Aorta (tissue), 5 donors: ENCODE measurements at places on chromosomes 3 and 15.

GRCh38 chr3:141044695-141045641 is 6.2 kb upstream of the SPSB4 start:
- no peaks in the 10 kb centered on the region for H3K36me3 ChIP-seq
- H3K4me3 ChIP-seq = no peak overlapping the region
- H3K27me3 ChIP-seq = no peaks in the 10 kb centered on the region
- H3K4me1 ChIP-seq = no peaks in the 10 kb centered on the region
- no peak overlapping the region for H3K27ac ChIP-seq
- DNase-seq = no peak

- H3K27ac ChIP-seq = no peak overlapping the region
- H3K27me3 ChIP-seq = no peaks in the 10 kb centered on the region
- no peak for DNase-seq
Observed at GRCh38 chr3:27500035-27500434, 15.9 kb upstream of the SLC4A7 start.

DNA sequence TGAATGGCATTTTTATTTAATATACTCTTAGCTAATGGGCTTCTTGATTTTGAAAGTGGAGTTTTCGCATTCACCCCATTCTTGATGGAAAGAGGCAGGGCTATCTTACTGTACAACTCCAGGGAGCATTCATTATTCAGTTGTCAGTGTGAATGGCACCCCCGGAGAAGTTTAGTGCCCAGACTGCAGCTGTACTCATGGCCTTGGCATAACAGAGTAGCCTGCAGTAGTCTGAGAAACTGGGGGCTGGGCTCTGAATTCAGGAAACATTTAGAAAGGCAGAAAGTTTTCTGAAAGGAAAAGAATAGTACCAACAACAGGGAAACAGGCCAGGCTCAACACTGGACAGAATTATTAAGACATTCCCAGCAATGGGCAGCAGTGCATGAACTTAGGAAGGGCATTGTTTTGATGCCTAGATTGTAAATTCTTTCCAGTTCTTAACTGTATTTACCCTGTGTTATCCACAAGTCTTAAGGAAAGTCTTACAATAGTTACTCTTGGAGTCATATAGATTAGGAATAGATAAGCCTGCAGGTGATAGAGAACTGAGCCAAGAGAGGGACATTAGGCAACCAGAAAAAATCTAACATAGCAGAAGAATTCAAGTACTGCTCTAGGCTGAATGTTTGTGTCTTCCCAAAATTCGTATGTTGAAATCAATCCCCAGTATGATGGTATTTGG is 44.4 kb downstream of the TIPARP start:
- no peak overlapping the region for H3K27ac ChIP-seq
- no peaks in the 10 kb centered on the region for H3K4me1 ChIP-seq
- no peaks in the 10 kb centered on the region for H3K27me3 ChIP-seq
- H3K36me3 ChIP-seq = no peaks in the 10 kb centered on the region
- DNase-seq = no peak

GRCh38 chr3:106877627-106878026 is 499.6 kb upstream of the CCDC54 start:
- H3K36me3 ChIP-seq = no peaks in the 10 kb centered on the region
- DNase-seq = no peak
- H3K27ac ChIP-seq = no peak overlapping the region
- no peak overlapping the region for H3K4me3 ChIP-seq
- no peaks in the 10 kb centered on the region for H3K4me1 ChIP-seq

GRCh38 chr15:42282926-42283325 is 9.7 kb upstream of the TMEM87A start:
- H3K36me3 ChIP-seq = no peaks in the 10 kb centered on the region
- DNase-seq = no peak
- no peaks in the 10 kb centered on the region for H3K27me3 ChIP-seq
- H3K4me1 ChIP-seq = no peaks in the 10 kb centered on the region

DNA sequence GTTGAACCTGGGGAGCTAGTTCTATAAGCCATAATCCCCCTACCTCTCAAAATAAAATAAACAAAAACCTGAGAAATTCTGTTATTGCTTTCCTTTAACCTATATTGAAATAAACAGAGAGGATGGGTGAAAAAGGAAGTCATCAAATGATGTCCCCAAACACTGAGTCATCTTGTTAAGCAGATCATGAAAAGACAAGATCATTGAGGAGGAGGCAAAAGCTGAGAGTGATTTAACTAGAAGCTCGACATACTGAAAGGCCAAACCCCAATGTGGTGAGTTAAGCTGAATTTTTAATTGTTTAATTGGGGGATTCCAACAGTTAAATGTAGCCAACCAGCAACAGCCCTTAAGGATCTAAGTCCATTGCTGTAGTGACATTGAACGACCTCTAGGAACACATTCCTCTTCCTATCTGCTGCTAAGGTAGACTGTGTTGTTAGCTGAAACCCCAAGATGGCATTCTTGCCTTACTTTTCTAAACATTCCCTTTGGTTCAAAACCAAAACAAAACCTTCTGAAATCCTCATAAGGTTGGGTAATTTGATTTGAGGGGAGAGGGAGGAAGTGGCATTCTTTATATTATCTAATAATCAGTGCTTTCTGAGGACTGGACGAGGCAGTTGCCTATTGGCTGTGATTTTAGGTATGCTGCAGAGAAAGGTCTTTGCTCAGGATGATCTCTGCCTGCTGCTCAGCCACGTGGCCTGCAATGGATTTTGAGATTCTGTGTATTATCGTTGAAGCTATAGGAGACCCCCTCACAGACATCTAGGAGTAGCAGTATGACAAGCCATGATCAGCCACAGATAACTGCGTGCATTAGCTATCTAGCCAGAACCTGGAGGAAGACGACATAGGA is 62.7 kb upstream of the BNIP2 start:
- no peak for DNase-seq
- H3K36me3 ChIP-seq = no peaks in the 10 kb centered on the region
- H3K4me3 ChIP-seq = no peak overlapping the region
- H3K4me1 ChIP-seq = no peaks in the 10 kb centered on the region

- no peaks in the 10 kb centered on the region for H3K36me3 ChIP-seq
- H3K4me3 ChIP-seq = no peak overlapping the region
- DNase-seq = no peak
- no peak overlapping the region for H3K27ac ChIP-seq
- no peaks in the 10 kb centered on the region for H3K27me3 ChIP-seq
Observed at GRCh38 chr3:170811515-170811914, 58.5 kb downstream of the RPL22L1 start.

DNA sequence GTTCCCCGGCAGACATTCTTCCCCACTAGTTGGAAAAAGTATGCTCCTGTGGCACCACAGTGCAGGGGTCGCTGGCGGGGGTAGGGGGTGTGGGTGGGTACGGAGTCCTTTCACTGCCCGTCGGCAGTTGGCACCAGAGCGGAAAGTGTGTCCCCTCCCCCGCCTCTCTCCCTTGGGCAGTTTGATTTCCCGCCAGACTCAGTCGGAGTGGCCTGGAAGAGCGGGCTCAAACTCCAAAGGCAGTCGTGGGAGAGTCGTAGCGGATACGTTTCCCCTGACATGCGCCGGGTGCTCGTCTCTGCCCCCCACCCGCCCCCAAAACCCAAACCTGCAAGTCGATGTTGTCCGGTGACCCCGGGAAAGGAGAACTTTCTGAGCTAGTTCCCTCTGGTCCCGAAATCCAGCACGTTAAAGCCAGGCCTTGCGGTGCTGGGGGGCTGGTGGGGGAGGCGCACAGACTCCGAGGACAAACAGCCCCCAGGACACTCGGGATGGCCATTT is 4.4 kb upstream of the FOXB1 start:
- DNase-seq = no peak
- no peaks in the 10 kb centered on the region for H3K4me1 ChIP-seq
- H3K27me3 ChIP-seq = peaks cover 2% of the 10 kb centered on the region
- no peak overlapping the region for H3K4me3 ChIP-seq
- H3K27ac ChIP-seq = no peak overlapping the region

GRCh38 chr15:73851689-73852088 is 21.7 kb upstream of the TBC1D21 start:
- H3K27ac ChIP-seq = no peak overlapping the region
- DNase-seq = no peak
- no peaks in the 10 kb centered on the region for H3K27me3 ChIP-seq
- no peaks in the 10 kb centered on the region for H3K4me1 ChIP-seq
- H3K36me3 ChIP-seq = no peaks in the 10 kb centered on the region
- H3K4me3 ChIP-seq = no peak overlapping the region

GRCh38 chr15:38861108-38861507 is 296.5 kb upstream of the RASGRP1 start:
- H3K27me3 ChIP-seq = no peaks in the 10 kb centered on the region
- H3K27ac ChIP-seq = no peak overlapping the region
- H3K4me1 ChIP-seq = no peaks in the 10 kb centered on the region

GRCh38 chr3:18238332-18238731 is 186.8 kb downstream of the SATB1 start:
- no peak overlapping the region for H3K27ac ChIP-seq
- H3K27me3 ChIP-seq = no peaks in the 10 kb centered on the region
- peaks cover 2% of the 10 kb centered on the region for H3K4me1 ChIP-seq
- no peak overlapping the region for H3K4me3 ChIP-seq
- no peaks in the 10 kb centered on the region for H3K36me3 ChIP-seq
- no peak for DNase-seq

GRCh38 chr3:145144361-145144760 is 1016.6 kb downstream of the PLOD2 start:
- DNase-seq = no peak
- H3K27me3 ChIP-seq = no peaks in the 10 kb centered on the region
- no peaks in the 10 kb centered on the region for H3K36me3 ChIP-seq
- no peaks in the 10 kb centered on the region for H3K4me1 ChIP-seq

DNA sequence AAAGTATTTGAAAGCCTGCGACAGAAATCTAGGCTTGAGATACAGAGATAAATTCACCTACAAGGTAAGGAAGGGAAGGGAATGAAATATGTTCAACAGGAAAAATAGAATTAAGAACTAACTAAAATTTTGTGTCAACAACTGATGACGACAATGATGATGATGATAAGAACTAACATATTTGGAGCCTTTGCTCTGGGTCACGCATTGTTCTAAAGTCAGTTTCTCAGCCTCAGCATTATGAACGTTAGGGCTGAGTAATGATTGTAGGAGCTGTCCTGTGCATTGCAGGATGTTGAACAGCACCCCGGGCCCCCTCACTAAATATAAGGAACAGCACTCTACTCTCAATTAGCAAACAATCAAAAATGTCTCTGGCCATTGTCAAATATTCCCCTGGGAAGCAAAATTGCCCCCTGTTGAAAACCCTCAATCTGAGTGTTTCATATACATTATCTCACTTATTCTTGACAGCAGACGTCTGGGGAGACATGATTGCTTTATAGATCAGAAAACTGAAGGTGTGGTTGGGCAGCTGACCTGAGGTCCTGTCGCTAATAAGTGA is 88.5 kb downstream of the ERC2 start:
- H3K36me3 ChIP-seq = no peaks in the 10 kb centered on the region
- DNase-seq = no peak
- H3K27ac ChIP-seq = no peak overlapping the region
- H3K27me3 ChIP-seq = no peaks in the 10 kb centered on the region
- H3K4me3 ChIP-seq = no peak overlapping the region

- H3K36me3 ChIP-seq = no peaks in the 10 kb centered on the region
- H3K4me1 ChIP-seq = no peaks in the 10 kb centered on the region
- peak; percentile 26 for DNase-seq
- no peak within 1 kb of the TSS for H3K4me3 ChIP-seq
- H3K27ac ChIP-seq = no peak within 1 kb of the TSS
Observed at GRCh38 chr3:195811756-195812155, at the start of gene MUC4. Gene MUC4, minus strand, starts transcription at chr3:195811929. Its CDS starts 112 bp downstream, at chr3:195811817.

DNA sequence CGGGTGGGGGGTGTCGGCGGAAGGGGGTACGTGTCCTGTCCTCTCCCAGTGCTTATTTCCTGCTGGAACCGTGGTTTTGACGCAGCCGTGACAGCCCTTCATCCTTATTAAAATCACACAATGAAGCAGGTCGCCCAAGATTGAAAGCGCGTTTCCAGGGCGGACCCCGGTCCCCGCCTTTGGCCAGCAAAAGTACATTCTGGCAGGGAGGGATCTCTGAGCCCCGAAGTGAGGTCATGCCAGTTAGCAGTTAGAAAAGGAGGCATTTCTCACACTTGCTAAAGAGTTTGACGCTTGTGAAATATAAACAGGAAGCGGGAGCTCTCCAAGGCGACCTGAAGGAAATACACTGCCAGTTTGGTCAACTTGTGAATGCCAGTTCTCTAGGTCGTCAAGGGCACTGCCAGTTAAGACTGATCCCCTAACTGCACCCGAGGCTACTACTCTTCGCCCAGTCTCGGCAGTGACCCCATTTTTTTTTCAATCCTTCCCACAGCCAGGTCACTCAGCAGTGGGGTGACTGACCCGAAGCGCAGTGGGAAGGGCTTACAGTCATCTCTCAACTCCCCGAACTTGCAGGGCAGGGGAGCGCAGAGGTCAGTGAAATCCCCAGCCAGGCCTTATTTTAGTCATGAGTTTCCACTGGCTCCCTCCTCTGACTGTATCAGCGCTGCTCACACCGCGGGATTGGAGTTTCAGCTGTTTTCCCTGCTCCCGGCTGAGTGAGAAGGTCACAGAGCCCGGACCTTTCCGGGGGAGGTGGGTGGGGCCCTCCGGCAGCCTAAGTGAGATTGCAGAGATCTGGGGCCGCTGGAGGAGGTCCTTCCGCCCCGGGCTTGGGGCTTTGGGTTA is 2.0 kb upstream of the BHLHE40 start:
- DNase-seq = peak; percentile 92
- H3K4me1 ChIP-seq = no peaks in the 10 kb centered on the region
- no peaks in the 10 kb centered on the region for H3K36me3 ChIP-seq

DNA sequence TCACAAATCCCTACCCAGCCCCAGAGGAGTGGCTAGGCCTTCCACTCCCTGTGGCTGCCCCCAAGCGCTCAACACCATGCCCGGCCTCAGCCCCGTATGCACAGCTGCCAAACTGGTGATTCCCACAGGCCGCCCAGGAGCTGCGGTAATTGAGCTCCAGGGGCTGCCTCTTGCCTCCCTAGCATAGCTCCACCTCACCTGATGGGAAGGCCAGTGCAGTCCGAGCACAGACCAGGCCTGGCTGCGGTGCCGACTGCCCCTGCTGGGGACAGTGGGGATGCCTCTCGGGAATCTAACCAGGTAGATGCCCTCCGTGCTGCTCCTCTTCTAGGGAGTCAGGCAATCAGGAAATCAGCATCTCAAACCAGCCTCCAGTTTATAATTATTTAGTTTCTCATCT is 25.9 kb downstream of the SCN5A start:
- no peak overlapping the region for H3K4me3 ChIP-seq
- no peaks in the 10 kb centered on the region for H3K36me3 ChIP-seq
- no peaks in the 10 kb centered on the region for H3K27me3 ChIP-seq
- no peak overlapping the region for H3K27ac ChIP-seq
- no peak for DNase-seq

- DNase-seq = peak; percentile 82
- no peaks in the 10 kb centered on the region for H3K27me3 ChIP-seq
- H3K4me1 ChIP-seq = no peaks in the 10 kb centered on the region
- H3K36me3 ChIP-seq = no peaks in the 10 kb centered on the region
Observed at GRCh38 chr15:70856884-70857561, 3.1 kb upstream of the LARP6 start.

GRCh38 chr3:20074226-20075063 is 34.2 kb downstream of the KAT2B start:
- H3K27me3 ChIP-seq = no peaks in the 10 kb centered on the region
- no peak for DNase-seq
- no peak overlapping the region for H3K27ac ChIP-seq
- no peaks in the 10 kb centered on the region for H3K4me1 ChIP-seq
- H3K4me3 ChIP-seq = no peak overlapping the region
